ENCODE measurements at places on chromosomes 7 and 10.

DNA sequence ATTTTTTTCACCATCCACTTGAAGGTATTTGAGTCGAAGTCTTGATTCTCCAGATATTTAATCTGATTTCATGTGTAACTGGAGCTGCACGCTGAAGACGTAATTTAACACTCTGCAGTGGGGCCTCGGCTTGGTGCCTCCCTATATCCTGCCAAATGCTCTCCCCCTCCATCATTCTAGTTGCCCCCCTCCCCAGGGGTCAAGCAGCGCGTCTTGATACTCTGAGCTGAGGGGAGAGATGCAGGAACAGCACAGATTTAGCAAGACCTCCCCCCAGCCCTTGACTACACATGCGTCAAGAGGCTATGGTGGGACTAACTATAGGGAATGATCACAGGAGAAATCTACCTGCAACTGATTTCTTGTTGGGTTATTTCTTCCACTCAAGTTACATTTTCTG, 85.8 kb downstream of the PRPF18 start:
- DNase-seq: no peak

DNA sequence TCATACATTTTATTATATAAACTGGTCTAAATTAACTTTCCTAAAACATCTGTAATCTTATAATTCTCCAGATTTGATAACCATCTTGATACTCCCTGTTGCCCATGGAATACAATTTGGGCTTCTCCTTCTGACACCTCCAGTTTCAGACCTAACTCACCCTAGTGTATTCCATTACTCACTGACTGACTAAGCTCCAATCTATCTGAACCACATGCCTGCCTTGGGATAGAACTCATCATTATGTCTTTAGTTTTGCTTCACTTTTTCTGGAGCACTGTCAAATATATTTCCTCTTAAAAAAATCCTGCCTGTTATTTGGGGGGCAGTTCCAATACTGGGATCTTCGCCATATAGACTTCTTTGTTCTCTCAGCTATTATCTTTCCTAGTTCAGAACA, 4.9 kb upstream of the FOXP2 start:
- peak; percentile 50 for DNase-seq

DNA sequence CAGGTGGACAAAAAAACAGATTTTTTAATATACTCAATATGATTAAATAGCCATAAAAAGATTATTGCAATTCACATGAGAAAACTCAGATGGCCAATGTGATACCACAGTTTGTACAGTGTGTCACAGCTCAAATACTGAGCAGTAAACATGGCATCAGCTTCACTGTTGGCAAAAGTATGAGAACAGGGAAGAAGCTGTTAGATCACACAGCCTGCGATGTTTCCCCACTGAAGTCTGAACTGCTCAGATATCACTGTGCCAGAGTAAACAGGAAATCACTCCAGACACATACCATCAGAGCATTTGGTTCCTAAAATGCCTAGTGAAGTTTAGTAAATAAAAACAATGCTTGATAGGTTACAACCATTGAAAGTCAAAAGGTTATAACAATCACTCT, 347.8 kb downstream of the ETV1 start:
- DNase-seq: no peak

GRCh38 chr7:132248841-132249240, 327.4 kb downstream of the PLXNA4 start:
- no peak for DNase-seq

- DNase-seq: no peak
Measured at GRCh38 chr10:129605266-129605985, 138.4 kb downstream of the MGMT start.

DNA sequence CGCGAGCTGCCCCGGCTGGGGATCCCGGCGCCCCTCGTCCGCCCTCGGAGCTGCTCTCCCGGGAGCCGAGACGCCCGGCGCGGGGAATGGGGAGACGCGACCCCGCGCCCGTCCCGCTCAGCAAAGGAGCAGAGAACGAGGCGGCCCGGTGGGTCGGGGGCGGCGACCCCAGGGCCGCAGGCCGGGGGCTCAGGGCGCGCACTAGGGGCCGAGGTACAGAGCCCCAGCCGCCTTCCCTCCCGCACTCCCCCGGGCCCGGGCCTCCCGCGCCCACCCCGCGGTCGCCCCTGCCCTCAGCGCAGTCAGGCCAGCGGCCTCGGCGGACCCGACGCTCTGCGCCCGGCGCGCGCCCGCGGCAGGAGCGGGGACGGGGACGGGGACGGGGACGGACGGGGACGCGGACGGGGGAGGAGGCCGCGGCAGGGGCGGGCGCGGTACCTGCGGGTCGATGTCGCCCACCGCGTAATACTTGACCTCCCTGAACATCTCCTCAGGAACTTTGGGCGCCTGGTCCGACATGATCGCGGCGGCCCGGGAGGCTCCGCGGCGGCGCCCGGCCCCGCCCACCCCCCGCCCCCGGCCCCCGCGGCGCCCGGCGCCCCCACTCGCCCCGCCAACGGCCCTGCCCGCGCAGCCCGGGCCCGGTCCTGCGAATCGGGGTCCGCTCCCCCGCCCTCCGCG, 373 bp downstream of the PAXIP1 start:
- DNase-seq: no peak
